Fibroblast of the aortic adventitia (primary cell): ENCODE measurements at places on chromosomes 13 and 19. TPM values are rescaled to one million over a fixed set of nuclear protein-coding genes. Genes with fewer than 3 reads are reported as not detected.

- DNase-seq = no peak
Observed at GRCh38 chr13:113562844-113563243, 21.7 kb upstream of the TFDP1 start.

GRCh38 chr13:43021926-43022670 lies 1.3 kb upstream of the DNAJC15 start:
- peak; percentile 77 for DNase-seq

- no peak for DNase-seq
Observed at GRCh38 chr19:2138061-2138728, 13.2 kb downstream of the AP3D1 start.

DNA sequence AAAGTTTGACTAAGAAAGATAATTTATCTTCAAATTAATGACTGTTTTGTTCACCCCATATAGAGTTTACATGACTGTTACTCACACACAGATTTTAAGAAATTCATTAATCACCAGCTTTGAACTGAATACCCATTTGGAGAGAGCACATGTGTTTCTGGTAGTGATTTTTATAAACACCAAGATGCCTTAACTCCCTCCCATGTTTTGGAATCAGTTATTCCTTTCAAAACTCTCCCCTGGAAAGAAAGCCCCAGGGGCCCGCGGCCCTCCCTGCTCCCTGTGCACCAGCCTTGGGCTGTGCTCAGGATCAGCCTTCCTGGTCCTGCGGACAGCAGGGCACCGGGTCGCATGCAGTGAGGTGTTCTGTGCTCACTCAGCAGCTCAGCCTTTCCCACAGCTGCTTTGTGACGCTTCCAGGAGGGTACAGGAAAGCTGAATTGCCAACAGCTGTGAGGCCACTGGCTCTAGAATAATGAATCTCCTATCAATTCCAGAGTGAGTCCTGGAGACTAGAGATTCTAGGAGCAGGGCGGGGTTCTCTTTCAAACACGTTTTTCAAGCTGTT lies 483.2 kb downstream of the EFNB2 start:
- no peak for DNase-seq

DNA sequence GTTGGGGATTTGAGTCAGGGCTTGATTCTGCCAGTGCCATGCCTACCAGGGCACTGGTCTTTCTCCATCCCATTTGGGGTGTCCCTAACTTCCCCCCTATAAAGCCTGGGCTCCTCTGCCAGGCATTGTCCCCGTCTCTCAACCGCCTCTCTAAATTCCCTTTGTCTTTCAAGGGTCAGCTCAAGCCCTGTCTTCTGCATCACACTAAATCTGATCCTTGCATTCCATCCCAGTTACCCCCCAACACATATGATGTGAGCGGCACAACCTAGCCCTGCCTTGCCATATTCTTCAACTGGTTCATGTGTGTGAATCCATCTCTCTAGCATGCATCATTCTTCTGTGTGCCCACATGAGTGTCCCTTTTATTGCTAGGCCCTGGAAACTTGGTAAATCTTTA lies 480.9 kb downstream of the ZNF536 start:
- no peak for DNase-seq

DNA sequence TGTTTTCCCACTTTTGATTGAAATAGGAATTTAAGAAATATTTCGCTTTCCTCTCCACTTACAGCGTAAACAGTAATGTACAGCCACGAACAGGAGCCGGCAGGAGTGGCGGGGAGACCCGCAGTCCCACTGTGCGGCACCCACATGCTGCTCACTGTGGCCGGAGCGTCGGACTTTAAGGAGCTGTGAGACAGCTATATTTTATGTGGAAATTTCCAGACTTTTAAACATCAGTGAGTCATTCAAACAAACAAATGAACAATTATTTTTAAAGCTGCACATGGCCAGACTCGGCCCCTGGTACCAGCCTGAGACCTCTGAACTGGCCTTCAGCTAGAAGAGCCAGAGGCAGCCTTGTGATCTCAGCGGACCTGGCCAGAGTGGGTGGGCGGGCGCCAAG lies 52.5 kb downstream of the CRYL1 start:
- no peak for DNase-seq

- DNase-seq = peak; percentile 56
Observed at GRCh38 chr13:32883474-32883873, 132.7 kb upstream of the KL start.

DNA sequence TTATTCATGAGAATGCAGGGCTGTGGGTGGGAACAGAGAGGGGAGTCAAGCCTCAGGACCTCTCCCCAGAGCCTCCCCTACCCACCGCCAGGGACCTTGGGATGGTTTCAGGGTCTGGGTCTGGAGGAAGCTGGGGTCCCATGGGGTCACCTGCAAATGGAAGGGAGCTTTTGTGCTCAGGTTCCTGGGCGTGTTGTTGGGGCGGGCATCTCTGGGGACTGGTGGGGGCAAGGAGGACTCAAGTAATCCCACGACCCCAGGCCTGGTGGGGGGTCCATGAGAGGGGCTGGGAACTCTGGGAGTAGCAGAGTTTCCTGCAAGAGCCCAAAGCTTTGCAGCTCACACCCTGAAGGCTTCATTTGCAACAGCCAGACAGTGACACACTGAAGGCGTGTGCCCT lies 60.2 kb downstream of the UNC13A start:
- DNase-seq = no peak

DNA sequence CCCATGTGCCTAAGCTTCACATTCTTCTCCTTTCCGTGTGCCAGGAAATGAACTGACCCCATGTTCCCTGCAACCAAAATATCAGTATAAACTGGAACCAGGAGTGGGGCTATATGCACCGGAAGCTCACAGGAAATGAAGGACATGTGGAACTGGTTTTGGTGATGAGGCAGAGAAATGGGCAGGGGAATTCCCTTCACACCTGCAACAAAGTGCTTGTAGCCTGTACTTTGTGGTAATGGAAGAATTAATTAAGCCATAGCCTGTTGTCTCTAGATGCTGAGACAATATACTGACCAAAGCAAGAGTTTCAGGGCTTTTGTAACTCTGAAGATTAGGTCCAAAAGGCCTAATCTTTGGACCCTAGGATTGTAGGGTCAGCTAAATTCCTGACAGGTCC lies 15.5 kb upstream of the UGGT2 start:
- no peak for DNase-seq

GRCh38 chr19:17868669-17869068 lies 3.1 kb upstream of the SLC5A5 start:
- DNase-seq = no peak

GRCh38 chr19:4375164-4376027 lies 25.0 kb downstream of the SH3GL1 start:
- peak; percentile 87 for DNase-seq

DNA sequence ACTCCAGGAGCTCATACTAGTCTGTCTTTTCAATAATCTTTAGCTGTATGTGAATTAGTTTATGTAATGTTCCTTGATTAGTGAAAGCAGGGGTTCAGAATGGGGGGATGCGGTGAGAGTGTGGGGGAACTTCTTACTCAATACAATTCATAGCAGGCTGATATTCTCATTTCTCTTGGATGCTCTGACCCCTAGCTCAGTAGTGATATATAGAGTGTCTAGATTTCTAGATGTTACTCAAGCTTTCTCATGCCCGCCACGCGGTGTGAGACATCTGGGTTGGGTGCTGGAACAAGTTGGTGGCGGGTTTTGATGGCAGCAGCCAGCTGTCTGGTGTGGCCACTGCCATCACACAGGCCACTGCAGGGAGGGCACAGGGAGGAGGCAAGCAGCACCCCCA lies 39.3 kb upstream of the FLT1 start:
- no peak for DNase-seq

- DNase-seq = no peak
Observed at GRCh38 chr13:93265800-93266199, 39.2 kb downstream of the GPC6 start.

DNA sequence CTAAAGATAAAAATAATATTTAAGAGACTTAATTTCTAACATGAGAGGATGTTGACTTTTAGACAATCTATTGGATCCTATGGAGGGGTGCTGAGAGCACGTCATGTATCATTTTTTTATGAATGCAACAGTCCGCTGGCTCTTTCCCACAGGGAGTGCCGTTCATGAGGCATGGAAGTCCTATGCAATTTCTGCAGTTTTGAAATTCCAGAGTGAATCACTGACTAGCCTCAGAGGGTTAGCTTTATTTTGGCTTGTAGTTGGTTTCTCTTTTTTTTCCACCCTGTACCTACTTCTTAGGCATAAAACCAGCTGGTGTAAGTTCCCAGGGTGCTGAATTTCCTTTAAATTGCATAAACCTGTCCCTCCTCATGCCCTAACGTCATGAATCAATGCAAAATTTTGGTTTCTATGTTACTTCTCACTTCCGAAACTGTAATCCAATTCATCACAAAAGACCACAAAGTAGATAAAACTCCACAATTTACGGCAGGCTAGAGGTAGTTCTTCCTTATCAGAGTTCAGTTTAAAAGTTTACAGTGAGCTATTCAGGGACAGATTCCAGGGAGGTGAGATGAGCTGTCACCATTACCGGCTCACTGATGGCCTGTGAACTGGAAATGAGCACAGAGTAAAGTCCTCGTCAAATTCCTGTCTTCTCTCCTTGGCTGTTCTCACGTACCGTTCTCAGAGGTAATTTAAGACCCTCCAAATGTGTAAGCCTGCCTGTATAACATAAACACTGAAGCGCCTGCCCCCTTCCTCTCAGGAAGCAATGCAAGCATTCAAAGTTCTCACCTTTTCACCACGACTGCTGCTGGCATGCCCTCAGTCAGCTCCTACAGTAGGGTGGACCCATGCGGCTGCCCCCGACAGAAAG lies 216.6 kb upstream of the SLC10A2 start:
- peak; percentile 88 for DNase-seq

GRCh38 chr19:21439201-21439751 lies 42.3 kb downstream of the ZNF493 start:
- DNase-seq = no peak

- peak; percentile 23 for DNase-seq
Observed at GRCh38 chr13:51330791-51331190, 8.7 kb upstream of the SERPINE3 start.

- DNase-seq = no peak
Observed at GRCh38 chr19:6572217-6572616, 18.7 kb downstream of the CD70 start.

- no peak for DNase-seq
Observed at GRCh38 chr19:17532557-17532956, 21.1 kb downstream of the PGLS start.

- no peak for DNase-seq
Observed at GRCh38 chr13:84980571-84980970, 818.6 kb downstream of the SLITRK6 start.

- no peak for DNase-seq
Observed at GRCh38 chr13:75255147-75255546, 226.8 kb downstream of the TBC1D4 start.

DNA sequence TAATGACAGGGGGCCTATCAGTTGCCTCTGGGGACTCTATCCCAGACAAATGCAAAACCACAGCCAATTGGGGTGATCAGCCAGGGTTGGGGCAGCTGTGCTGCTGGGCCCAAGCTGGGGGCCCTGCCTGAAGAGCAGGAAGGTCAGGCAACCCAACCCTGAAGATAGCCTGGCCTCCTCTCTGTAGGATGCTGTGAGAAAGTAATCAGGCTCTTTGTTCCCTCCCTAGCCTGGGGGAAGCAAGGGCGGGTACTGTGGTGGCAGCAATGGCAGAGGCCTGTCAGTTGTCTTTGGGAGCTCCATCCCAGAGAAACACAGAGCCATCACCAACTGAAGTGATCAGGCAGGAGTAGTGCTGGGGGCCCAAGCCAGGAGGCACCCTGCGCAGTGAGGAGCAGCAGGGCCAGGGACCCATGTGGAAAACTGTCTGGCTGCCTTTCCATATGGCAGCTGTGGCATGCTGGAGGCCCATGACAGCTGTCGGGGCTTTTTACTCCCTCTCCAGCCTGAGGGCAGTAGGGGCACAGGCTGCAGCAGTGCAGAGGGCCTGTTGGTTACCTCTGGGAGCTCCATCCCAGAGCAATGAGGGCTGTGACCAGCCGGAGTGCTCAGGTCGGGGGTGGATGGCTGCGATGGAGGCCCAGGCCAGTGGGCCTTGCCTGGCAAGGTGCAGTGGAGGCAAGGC lies 73.6 kb upstream of the ATP12A start:
- no peak for DNase-seq

- DNase-seq = no peak
Observed at GRCh38 chr19:33124207-33125098, 7.5 kb upstream of the WDR88 start.

- no peak for DNase-seq
Observed at GRCh38 chr13:111115061-111115964, at the start of gene ARHGEF7. Gene ARHGEF7 (plus strand): TSS chr13:111115310. CDS start chr13:111115527, 217 bp downstream.

GRCh38 chr13:68078874-68079273 lies 848.7 kb upstream of the PCDH9 start:
- DNase-seq = no peak

DNA sequence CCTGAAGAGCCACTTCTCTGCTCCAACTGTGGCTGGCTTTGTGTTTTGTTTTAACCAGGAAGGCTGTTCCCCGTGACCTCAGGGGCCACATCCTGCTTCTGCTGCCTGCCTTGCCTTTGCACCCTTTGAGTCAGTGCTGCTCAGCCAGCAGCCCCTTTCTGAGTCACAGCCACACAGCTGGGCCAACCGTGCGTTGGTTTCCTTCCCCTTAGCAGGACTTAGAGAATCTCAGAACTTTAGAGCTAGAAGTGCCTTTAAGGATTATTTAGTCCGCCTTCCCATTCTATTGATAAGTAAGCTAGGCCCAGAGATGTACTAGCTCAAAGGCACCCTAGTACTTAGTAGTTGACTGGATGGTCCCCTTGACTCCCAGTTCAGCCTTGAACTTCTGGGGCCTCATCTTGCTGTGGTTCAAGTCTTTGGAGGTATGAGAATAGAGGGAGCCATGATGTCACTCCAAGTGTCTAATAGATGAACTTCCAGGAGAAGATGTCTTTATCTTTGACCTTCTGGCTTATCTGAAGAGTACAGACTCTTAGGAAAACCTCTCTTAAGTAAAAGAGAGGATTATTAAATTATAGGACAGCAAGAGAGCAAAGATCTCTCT lies 8.0 kb downstream of the RGCC start:
- peak; percentile 59 for DNase-seq

The KIR2DL3 gene
- not detected in 2 replicates for total RNA-seq

The PCSK4 gene
- total RNA-seq = 0.25 and 2.2 TPM in 2 replicates

The PEG3 gene
- total RNA-seq = 0.18 and 0.49 TPM in 2 replicates

The RASGRP4 gene
- not detected in 2 replicates for total RNA-seq

The FAM216B gene
- total RNA-seq = 0.25 TPM in 1 of 2 replicates, not detected in the other

The SELENOV gene
- not detected in 2 replicates for total RNA-seq

The SCGB2B2 gene
- total RNA-seq = 0.09 TPM in 1 of 2 replicates, not detected in the other

The ZNF497 gene
- 0.98 and 1.1 TPM in 2 replicates for total RNA-seq

The SEMA6B gene
- 0.72 and 1.7 TPM in 2 replicates for total RNA-seq

The LINGO3 gene
- not detected in 2 replicates for total RNA-seq
